Activated T-cell treated with anti-CD3 and anti-CD28 coated beads for 1 hour (primary cell): ENCODE measurements at places on chromosomes 2 and 18.

GRCh38 chr2:188399159-188399558 lies 107.5 kb downstream of the GULP1 start:
- DNase-seq: no peak

DNA sequence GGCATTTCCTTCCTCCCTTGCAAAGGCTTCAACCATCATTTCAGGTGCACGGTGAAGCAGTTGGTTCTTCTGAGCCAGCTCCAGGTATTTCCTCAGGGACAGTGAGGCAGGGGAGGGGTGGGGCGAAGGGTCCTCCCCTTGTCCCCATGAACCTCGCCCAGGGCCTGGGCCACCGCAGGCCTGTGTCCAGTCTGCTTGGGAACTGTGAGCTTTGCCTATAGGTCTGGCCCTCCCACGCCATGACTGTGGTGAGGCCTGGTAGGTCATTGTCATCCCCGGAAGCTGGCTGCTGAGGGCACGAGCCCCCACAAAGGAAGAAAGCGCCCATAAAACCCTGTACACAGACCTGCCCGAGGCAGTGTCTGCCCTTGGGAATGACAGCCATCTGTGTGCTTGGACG lies 134.3 kb downstream of the ACKR3 start:
- no peak for DNase-seq

- no peak for DNase-seq
Measured at GRCh38 chr2:21228041-21228895, 104.5 kb downstream of the TDRD15 start.

GRCh38 chr2:71749671-71750101 lies 296.3 kb downstream of the DYSF start:
- DNase-seq: no peak

GRCh38 chr2:121075641-121076497 lies 209.1 kb downstream of the TFCP2L1 start:
- DNase-seq: no peak

DNA sequence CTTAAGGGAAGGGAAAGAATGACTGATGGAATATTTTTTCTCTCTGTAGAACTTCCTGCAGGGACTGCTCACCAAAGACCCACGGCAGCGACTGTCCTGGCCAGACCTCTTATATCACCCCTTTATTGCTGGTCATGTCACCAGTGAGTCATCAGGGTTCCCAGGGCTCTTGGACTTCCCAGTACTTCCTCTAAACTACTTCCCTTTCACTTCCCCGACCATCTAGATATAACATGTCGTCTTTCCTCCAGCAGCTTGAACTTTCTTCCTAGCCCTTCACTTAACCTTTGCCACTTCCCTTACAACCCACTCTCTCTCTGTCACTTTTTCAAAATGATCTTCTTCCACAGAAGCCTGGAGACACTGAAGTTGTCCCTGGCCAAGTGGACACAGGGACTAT lies 7.2 kb downstream of the STK36 start:
- DNase-seq: no peak

- DNase-seq: no peak
Measured at GRCh38 chr2:60317844-60318243, 235.6 kb downstream of the BCL11A start.

DNA sequence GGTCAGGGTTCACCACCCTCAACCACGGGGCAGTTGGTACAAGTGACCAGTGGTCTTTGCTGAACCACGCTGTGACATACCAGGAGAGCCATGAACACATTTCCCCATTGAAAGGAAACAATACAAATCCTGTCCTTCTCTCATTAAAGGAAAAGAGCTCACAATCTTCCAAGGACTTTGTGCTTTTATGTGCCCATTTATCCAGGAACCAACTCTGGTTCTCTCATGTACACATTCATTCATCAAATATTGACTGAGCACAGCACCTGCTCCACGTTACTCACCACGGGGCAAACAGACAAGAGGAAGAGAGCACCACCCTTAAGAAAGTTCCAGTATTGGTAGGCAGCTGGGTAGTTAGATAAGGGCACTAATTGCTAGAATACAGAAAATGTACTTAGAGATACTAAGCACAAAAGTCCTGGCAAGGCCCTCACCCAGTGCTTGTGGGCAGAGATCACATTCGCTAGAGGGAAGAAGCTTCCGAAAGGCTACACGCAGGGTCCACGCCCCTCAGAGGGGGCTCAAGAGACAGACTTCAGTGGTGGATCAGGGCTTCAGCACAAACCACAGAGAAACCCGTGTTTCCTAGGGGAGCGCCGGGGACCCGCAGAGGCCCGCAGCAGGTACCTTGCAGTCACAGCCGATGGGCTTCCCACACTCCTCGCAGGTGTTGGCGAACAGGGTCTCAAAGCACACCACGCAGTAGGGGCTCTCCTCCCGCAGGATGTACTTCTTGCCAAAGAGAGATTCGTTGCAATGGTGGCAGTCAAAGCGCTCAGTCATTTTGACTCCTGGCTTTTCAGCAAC lies 12.9 kb downstream of the FHL2 start:
- no peak for DNase-seq

DNA sequence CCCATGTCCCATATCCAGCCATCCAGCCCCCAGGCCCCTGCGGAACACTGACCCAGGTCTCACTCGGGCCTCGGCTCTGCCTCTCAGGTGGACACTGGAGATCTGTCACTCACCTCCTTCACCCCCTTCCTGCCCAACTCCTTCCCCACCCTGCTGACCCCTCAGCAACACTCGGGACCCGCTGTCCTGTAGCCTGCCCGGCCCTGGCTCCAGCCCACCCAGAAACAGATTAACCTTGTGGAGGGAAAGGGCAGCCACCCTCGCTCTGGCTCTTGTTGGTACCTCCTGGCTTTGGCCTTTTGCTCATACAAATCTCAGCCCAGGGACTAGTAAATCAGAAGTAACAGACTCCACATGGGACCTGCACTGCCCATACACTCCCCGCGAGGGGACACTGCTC lies 29.8 kb upstream of the PRLH start:
- DNase-seq: no peak

- DNase-seq: no peak
Measured at GRCh38 chr2:186617771-186618170, 27.9 kb downstream of the ITGAV start.

DNA sequence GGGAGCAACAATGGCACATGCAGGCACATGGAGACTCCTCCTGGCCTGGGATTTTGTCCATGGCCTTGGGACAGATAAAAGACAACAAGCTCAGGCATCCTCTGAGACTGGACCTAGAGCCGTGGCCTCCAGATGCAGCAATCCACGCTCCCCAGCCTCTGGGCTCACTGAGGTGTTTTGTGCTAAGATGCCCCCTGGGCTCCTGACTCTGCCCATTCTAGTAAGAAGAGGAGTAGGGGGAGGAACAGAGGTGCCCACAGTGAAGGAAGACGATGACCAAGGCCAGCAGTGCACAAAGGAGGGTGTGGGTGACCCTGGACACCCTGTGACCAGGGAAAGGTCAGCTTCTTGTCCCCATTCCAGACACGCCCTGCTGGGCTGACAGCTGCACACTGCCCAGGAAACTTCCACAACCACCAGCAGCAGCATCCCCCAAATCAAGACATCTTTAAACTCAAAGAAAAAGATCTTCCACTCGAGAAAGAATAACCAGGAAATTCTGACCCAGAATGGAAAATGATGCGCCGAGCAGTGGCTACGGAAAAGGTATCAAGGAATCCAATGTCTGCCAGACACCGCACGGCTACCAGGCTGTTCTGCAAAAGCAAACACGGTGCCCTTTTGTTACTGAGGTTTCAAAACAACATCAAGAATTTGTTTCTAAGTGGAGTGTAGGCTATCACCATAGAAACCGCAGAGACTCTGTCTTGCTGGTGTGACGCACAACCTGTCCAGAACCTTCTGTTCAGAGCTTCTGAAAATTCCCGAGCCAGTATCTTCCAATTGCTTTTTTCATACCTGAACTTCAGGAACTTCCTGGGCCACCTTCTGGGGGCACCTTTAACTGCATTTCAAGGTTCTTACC lies 65.5 kb downstream of the ZNF516 start:
- no peak for DNase-seq

DNA sequence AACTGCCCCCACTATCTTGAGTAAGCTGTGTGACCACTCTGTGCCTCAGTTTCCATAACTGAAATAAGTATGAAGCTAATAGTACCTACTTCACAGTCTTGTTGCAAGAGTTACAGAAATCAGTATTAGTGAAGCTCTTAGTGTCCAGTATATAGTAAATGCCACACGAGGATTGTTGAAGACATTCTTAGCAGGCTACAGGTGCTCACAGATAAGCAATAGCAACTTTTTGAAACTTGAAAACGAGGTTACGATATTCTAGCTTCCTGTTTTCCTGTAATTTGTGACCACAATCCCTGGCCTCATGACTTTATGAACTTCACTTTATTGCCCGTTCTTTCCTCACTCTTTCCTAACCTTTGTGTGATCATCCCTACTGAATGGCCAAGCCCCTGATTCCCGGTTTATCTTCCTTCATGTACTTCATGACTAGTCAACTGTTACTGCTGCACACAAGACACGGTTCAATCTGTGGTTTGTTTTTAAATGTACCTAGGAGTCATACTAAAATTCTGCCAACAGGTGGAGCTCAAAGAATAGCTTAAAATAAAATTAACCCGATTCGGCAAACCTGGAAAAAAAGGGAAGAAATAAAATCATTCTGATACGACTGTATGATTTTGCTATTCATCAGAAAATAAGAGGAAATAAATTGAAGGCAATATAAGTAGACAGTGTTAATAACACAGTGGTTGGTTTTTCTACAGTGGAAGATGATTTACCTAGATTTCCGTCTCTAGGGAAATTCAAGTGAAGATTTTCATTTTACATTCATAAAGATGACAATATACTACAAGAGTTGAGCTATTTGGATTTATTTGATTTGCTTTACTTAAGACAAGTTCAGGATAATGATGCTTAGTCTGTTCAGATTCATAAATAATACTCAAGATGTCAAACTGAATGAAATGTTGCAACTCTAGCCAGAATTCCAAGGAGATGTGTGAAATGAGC lies 38.1 kb upstream of the STAT1 start:
- no peak for DNase-seq

GRCh38 chr18:76507830-76508385 lies 12.9 kb upstream of the ZNF516 start:
- no peak for DNase-seq

GRCh38 chr2:1495676-1496358 lies 82.6 kb downstream of the TPO start:
- no peak for DNase-seq

DNA sequence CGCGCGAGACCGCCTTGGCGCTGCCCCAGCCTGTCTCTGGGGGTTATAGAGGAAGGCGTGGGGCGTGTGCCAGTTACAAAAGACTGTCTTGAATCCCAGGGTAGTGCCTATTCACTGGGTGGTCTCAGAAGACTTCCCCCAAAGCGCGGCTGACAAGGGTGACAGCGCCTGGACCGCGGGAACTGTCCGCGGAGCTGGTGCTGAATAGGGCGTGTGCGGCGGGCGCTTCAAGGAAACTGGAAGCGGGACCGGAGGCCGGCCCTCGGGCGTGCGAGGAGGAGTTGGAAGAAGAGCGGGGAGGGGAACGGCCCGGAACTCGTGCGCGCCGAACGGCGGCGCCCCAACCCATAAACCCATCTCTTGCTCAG lies 2.3 kb downstream of the EGR4 start:
- peak; percentile 43 for DNase-seq

GRCh38 chr18:77749089-77749488 lies 499.4 kb downstream of the GALR1 start:
- no peak for DNase-seq

DNA sequence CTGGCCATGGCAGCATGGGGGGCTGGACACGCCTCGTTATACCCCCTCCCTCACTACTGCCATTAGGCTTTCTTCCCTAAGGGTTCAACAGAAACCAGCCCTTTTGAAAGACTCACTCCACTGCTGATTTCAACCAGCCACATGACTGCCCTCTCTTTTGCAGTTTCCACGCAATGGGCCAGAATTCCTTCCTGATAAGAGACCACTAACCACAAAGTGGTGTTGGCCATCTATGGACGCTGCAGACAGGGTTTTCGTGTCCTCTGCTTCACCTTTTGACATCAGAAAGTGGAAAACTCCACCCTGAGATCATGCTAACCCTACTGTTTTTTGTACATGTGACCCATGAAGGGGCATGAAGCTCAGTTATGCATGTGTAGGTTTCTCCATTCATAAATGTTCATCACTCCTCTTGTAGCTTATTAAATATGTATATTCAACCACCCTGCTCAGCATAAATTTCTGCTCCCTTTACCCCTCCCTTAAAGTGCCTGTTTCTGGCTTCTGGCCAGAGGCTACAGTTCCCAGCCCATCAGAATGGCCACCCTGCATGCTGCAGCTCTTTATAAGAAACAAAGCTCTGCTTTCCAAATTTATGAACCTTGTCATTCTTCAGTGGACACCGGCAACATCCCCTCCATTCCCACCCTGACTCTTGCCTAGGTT lies 106.6 kb upstream of the MSH6 start:
- DNase-seq: no peak

DNA sequence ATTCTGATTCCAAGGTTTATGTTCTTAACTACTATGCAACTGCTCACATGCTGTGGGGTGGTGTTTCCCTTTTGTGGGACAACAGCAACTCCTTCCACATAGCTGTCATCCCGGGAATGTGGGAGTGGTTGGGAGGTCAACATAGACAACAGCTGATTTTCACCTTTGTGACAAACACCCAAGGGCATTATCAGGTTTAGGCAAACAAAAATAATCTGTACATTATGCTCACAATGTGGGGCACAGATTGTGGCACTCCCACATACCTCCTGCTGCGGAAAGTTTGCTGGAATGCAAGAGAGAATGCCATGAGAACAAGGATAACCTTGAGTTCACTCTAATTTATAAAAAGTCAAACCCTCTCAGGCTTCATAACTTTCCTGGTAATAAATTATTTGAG lies 582.6 kb downstream of the CNTNAP5 start:
- DNase-seq: no peak
